ENCODE measurements at places on chromosomes 4 and X.
A peak's percentile ranks its signal among the peaks of the same experiment; 100 is the strongest.

GRCh38 chr4:28179126-28179525 is 1318.5 kb downstream of the STIM2 start:
- no peak for DNase-seq

- DNase-seq = no peak
Measured at GRCh38 chr4:126850286-126850685, 782.5 kb upstream of the INTU start.

DNA sequence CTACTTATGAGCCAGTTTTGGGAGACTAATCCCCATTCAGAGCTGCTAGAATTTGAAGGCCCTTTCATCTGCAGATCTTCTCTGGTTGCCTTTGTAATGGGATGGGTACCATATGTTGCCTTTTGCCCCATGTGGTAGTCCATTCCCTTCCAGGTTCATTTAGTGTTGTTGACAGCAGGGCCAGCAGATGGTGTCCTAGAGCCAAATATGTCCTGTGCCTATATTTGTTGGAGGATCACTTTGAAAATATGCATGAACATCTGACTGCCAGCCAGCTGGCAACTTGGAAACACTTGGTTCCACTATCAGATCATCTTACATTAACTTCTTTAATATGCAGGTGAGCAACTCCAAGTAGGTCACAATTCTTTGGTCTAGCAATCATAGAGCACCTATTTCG is 30.4 kb downstream of the CFAP299 start:
- peak; percentile 90 for DNase-seq

GRCh38 chrX:40156470-40157227 is 58.9 kb upstream of the BCOR start:
- DNase-seq = no peak

DNA sequence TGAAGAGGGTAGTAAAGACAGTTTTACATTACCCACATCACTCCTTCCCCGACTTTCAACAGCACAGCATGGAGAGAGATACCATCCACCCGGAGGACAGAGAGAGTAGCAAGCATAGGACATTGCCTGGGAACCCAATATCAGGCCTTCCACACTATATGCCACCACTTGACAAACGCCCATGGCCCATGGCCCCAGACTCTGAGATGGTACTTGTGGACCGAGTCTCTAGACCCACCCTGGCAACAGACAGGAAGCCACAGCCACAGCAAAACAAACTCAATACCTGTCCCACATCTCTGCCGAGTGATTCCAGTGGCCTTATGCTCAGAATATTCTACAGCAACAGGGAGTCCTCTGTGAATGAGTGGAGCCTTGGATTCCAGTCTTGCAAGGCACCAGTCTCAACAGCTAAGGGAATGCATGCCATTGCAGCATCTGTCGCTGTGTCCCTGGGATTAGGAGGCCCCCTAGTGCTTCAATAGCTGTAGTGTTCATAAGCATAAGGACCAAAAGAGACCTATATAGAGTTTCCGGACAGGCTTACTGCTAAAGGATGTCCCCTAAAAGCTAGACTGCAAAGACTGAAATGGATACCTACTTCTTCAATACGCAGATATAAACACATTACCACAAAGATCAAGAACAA is 14.7 kb upstream of the CT55 start:
- DNase-seq = peak; percentile 57

GRCh38 chr4:8237256-8237989 is 32.1 kb upstream of the HTRA3 start:
- DNase-seq = no peak

DNA sequence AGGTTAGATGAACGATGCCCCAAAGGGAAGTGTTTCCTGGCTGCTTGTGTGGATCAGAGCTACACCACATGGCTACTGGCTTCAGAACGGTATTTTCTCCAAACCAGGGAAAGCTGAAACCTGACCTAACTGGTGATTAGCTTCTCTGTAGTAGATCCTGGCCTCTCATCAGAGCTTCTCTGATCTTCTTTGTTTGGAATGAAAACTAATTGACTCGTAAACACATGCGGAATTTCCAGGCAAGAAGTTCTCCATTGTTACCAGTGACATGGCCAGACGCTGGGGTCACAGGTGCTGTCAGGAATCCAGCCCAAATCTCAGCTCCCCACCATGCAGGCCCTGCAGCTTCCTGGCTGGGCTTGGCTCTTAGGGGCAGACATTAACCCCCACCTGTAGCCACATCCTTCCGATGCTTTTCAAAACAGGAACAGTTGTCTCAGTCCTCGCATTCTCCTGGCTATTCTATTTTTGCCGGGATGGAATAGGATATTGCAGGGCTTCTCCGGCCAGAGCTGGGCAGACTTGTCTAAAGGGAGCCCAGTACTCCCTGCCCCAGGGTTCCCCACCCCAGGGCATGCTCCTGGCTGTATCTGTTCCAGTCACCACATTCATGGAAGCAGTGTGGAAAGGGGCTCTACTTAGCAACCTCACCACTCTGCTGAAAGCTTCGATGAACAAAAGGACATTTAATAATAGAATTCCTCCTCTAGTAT is 305.4 kb upstream of the F9 start:
- no peak for DNase-seq

- no peak for DNase-seq
Measured at GRCh38 chr4:47482326-47482725, 2.7 kb upstream of the ATP10D start.

DNA sequence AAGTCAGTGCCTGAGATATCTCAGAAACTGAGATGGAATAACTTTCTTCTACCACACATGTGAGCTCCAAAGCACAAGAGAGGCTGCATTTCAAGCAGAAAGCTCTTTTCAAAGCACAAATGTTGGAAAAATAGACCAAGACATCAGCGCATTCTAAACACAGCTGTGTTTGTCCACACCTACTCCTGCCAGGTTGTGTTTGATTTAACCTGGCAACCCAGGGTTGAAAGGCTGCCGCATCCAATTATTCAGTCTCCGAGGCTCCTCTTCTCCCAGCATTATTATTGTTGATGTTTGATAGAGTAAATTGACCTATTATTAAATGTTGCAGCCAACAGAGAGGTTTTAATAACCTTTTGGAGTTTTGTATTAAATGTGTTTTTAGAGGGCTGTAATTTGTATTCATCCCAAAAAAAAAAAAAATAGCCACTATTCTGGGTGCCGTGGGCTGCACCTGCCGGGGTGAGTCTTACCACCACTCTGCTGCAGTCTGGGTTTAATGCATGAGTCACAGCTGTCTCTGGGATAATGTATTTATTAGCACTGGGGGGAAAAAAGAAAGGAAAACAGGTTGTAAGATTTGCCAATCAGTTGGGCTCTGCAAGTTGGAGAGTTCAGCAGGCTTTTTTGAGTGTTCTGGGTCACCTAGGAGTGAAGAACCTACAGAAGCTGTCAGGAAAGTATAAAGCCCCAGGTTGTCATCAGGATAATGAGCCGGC is 105.2 kb upstream of the NOCT start:
- no peak for DNase-seq

DNA sequence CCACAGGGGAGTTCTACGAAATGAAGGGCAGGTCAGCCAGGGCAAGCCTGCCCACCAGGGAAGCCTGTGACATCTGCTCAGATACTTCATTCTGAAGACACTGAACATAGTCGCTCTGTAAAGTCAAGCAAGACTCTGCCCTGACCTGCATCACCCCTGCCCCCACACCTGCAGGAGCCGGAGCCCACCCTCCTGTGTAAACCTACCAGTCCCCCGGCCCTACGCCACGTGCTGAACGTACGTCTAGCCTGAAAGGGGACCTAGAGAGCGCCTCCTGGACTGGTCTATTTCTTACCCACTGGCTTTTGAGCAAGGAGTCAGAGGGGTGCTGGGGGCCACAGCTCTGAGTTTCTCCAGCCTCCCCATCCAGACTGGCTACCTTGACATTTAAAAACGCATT is 11.6 kb downstream of the CCNQ start:
- no peak for DNase-seq

DNA sequence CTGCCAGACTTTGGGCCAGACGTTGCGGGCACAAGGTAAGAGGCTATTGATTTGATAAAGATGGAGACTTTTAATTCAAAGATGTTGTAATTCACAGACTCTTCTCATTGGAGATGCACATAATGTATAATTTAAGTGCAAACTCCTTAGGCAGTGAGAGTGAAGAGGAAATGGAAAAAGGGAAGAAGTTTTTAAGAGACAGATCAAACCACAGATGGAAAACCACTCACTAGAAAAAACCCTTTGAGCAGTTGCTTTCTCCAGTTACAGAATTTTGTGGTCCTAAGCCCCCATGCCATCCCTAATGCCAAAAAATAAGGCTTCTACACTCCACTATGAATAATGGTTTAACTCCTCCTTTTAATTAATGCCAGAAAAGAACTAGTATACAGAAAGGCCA is 977.1 kb upstream of the PRKX start:
- DNase-seq = no peak

- DNase-seq = no peak
Measured at GRCh38 chrX:109281483-109282275, 200.2 kb downstream of the GUCY2F start.

- no peak for DNase-seq
Measured at GRCh38 chrX:149365552-149365951, 139.6 kb downstream of the IDS start.

GRCh38 chr4:145956288-145956890 is 17.8 kb upstream of the ZNF827 start:
- DNase-seq = peak; percentile 73

- DNase-seq = no peak
Measured at GRCh38 chr4:38400946-38401345, 263.1 kb upstream of the KLF3 start.

DNA sequence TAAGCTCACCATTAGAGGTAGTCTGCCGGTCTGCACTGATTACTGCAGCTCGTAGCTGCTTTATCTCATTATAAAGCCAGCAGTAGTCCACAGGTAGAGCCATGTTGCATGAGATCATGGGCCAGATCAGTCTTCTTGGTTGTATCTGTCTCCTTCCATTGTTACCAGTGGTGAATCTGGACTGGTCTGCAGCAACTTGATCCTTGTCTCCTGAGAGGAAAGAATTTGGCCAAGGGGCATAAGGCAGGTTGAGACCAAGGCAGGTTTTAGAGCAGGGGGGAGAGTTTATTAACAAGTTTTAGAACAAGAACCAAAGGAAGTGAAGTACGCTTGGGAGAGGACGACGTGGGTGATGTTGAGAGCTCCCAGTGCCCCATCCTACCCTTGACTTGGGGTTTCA is 228.5 kb downstream of the STIM2 start:
- DNase-seq = no peak

Data from NAMALWA (cell line).